ENCODE measurements at places on chromosomes 6 and 20.
A peak's percentile ranks its signal among the peaks of the same experiment; 100 is the strongest.

DNA sequence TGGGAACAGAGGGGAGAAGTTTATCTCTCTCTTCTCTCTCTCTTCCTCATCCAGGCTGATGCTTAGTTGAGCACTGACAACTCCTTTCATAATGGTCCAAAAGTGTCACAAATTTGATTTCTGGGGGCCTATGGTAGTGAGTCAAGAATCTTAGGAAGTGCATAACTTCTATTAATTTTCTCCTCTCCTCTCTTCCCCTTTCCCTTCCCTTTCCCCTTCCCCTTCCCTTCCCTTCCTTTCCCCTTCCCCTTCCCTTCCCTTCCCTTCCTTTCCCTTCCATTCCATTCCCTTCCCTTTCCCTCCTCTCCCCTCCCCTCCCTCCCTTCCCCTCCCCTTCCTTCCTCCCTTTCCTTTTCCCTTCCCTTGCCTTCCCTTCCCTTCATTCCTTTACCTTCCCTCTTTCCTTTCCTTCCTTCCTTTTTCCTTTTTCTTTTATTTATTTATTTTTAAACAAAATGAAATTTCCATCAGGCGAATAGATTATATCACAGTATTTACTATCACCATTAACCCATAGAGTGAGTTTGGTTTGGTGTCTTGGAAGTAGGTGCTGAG is 56.9 kb upstream of the JAG1 start:
- H3K4me1 ChIP-seq, result no peaks in the 10 kb centered on the region
- H3K4me3 ChIP-seq, result no peak overlapping the region
- no peak overlapping the region for H3K27ac ChIP-seq
- no peak for DNase-seq

GRCh38 chr6:146913842-146914488 is 290.3 kb upstream of the STXBP5 start:
- no peak overlapping the region for H3K27ac ChIP-seq
- no peaks in the 10 kb centered on the region for H3K4me1 ChIP-seq
- DNase-seq, result no peak
- no peaks in the 10 kb centered on the region for H3K36me3 ChIP-seq
- H3K4me3 ChIP-seq, result no peak overlapping the region
- H3K27me3 ChIP-seq, result no peaks in the 10 kb centered on the region

- no peak for DNase-seq
- H3K27ac ChIP-seq, result no peak overlapping the region
- peaks cover 12% of the 10 kb centered on the region for H3K27me3 ChIP-seq
- no peak overlapping the region for H3K4me3 ChIP-seq
- no peaks in the 10 kb centered on the region for H3K36me3 ChIP-seq
- H3K4me1 ChIP-seq, result no peaks in the 10 kb centered on the region
Observed at GRCh38 chr20:57751411-57751810, 41.6 kb upstream of the PMEPA1 start.

DNA sequence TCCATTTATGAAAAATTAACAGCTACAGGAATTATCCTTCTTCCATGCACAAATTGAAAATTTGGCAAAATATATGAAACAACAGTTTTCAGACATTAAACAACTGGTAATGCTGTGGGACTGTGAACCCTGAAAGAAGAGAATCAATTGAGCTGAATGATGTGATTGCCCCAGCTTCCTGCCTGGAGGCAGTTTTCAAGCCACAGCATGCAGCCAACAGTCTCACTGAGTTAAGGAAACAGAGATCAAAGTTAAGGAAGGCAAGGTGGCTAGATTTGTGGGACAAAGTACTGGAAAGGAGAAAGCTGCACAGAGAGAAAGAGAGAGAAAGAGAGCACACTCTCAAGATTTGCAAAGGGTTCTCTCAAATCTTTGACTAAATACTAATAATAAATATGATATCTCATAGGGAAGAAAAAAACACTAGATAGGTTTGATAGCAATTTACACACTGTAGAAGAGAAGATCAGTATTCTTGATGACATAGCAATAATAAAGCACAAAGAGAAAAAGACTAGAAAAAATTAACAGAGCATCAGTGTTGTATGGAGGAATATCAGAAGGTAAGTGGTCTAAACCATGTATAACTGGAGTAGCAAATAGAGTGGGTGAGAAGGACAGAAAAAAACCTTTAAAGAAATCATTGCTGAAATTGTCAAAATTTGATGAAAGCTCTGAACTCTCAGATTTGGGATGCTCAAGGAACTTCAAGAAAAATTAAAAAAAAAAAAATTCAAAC is 70.1 kb upstream of the CNKSR3 start:
- DNase-seq, result no peak
- H3K4me3 ChIP-seq, result no peak overlapping the region
- no peak overlapping the region for H3K27ac ChIP-seq
- H3K36me3 ChIP-seq, result no peaks in the 10 kb centered on the region
- no peaks in the 10 kb centered on the region for H3K27me3 ChIP-seq
- no peaks in the 10 kb centered on the region for H3K4me1 ChIP-seq

DNA sequence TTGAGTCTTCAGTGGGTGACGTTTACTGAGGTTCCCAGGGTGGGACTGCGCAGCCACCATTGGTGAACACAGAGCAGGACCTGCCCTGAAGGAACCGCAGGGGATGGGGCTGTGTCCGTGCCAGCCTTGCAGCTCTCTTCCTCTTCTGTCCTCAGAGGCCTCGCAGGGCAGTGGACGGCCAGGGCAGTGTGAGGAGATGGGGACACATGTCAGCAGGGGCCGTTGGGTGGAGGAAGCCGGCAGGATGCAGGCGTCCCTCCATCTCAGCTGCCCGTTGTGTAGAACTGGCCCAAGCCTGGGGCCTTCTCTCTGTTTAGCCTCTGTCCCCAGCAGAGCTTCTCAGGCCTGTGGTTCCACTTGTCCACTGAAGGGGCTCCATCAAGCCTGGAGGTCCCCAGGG is 53.6 kb upstream of the SMOC2 start:
- no peaks in the 10 kb centered on the region for H3K27me3 ChIP-seq
- H3K27ac ChIP-seq, result no peak overlapping the region

- no peak overlapping the region for H3K27ac ChIP-seq
- no peaks in the 10 kb centered on the region for H3K36me3 ChIP-seq
- peaks cover 14% of the 10 kb centered on the region for H3K27me3 ChIP-seq
- no peak overlapping the region for H3K4me3 ChIP-seq
- DNase-seq, result no peak
- no peaks in the 10 kb centered on the region for H3K4me1 ChIP-seq
Observed at GRCh38 chr20:50445354-50446151, 64.6 kb upstream of the PTPN1 start.

- H3K36me3 ChIP-seq, result no peaks in the 10 kb centered on the region
- no peaks in the 10 kb centered on the region for H3K4me1 ChIP-seq
- no peaks in the 10 kb centered on the region for H3K27me3 ChIP-seq
- H3K27ac ChIP-seq, result no peak overlapping the region
- no peak for DNase-seq
- no peak overlapping the region for H3K4me3 ChIP-seq
Observed at GRCh38 chr6:169045486-169045885, 208.2 kb downstream of the THBS2 start.

GRCh38 chr20:3616250-3616649 is 46.9 kb downstream of the GFRA4 start:
- no peaks in the 10 kb centered on the region for H3K36me3 ChIP-seq
- H3K4me1 ChIP-seq, result no peaks in the 10 kb centered on the region
- no peaks in the 10 kb centered on the region for H3K27me3 ChIP-seq
- no peak overlapping the region for H3K27ac ChIP-seq
- no peak for DNase-seq
- H3K4me3 ChIP-seq, result no peak overlapping the region

GRCh38 chr6:140082867-140083297 is 708.4 kb upstream of the CITED2 start:
- H3K36me3 ChIP-seq, result no peaks in the 10 kb centered on the region
- DNase-seq, result no peak
- no peak overlapping the region for H3K27ac ChIP-seq
- H3K4me1 ChIP-seq, result no peaks in the 10 kb centered on the region

DNA sequence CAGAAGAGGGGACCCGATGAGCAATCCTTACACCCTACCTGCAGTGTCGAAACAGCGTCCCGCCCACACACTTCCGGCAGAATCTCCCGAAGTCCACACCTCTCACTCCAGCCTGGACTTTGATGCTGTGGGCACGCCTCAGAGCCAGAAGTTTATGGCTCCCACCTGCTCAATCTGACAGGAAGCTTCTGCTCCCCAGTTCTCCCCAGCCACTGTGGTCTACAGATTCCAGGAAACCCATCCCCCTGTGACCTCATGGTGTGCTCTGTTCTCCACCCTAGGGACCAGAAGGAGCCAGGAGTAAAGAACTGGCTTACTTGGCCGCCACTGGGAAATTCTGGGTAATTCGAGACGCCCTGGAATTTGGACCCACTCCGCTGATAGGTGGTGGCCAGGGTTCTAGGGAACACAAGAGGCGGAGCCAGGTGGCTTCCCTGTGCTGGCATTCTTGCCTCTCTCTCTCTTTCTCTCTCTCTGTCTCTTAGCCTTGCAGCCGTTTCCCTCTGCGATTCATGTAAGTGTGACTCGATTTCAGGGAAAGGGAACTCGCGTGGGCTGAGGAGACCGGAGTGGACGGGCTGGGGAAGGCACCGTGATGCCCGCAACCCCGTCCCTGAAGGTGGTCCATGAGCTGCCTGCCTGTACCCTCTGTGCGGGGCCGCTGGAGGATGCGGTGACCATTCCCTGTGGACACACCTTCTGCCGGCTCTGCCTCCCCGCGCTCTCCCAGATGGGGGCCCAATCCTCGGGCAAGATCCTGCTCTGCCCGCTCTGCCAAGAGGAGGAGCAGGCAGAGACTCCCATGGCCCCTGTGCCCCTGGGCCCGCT is at the start of gene TRIM15:
TSS of gene TRIM15 (plus strand) at position 457 of the 828 bp plus-strand sequence. CDS start at position 596, 139 bp downstream.
- DNase-seq, result peak; percentile 66
- H3K36me3 ChIP-seq, result no peaks in the 10 kb centered on the region
- H3K4me1 ChIP-seq, result peaks cover 13% of the 10 kb centered on the region
- H3K27me3 ChIP-seq, result peaks cover 21% of the 10 kb centered on the region
- no peak within 1 kb of the TSS for H3K4me3 ChIP-seq

DNA sequence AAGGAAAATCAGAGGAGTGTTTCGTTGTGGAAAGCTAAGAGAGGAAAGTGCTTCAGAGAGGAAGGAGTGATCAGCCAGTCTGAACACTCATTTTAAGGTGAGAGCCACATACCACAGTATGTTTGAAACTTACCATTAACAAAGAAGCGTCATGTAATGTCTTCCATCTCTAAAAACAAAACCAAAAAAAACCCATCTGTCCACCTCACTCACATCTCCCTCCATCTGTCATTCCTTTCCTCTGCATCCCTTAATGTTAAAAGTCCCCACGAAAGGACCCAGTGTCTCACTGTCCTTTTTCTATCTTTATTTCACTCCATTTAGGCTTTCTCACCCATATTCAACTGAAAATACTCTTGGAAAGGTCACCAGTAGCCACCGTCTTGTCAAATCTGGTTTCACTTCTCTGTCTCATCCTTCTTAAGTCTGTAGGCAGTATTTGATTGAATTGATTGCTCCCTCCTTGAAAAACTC is 59.4 kb upstream of the GNRH2 start:
- no peak for DNase-seq
- no peaks in the 10 kb centered on the region for H3K27me3 ChIP-seq
- H3K4me1 ChIP-seq, result no peaks in the 10 kb centered on the region
- H3K27ac ChIP-seq, result no peak overlapping the region
- H3K4me3 ChIP-seq, result no peak overlapping the region
- H3K36me3 ChIP-seq, result peaks cover 53% of the 10 kb centered on the region

- DNase-seq, result no peak
- peaks cover 58% of the 10 kb centered on the region for H3K4me1 ChIP-seq
- 0 out of 2 replicates have a peak overlapping the region, but pooled peaks have one; percentile 5 for H3K27ac ChIP-seq
- H3K36me3 ChIP-seq, result no peaks in the 10 kb centered on the region
- no peaks in the 10 kb centered on the region for H3K27me3 ChIP-seq
Observed at GRCh38 chr6:14272737-14273085, 155.1 kb downstream of the CD83 start.

DNA sequence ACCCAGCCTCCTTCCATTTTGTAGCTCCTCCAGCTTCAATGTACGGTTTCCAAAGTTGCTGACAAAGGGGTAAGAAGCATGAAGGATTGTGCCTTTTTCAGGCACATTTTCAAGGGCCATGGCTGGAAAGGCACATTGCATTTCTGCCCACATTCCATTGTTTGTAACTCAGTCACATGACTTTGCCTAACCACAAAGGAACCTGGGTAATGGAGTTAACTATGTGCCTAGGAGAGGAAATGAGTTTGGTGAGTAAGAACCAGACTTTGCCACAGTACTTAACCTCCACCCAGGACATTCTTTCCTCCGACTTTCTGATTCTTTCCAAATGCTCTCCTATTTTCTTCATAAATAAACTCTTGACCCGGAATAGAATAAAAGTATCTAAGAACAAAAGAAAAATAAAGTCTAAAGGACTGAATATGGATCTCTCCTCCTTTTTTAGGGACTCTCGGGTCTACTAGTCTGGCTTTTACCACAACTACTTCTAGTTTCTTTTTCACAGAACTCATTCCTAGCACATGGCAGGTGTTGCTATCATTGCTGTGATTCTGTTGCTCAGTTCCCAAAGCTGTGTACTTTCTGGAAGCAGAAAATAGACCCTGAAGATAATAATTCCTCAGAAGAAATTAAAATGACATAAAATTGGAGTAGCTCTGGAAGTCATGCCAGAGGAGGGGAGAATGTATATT is 81.5 kb upstream of the ISM1 start:
- H3K27ac ChIP-seq, result no peak overlapping the region
- H3K36me3 ChIP-seq, result no peaks in the 10 kb centered on the region
- no peak overlapping the region for H3K4me3 ChIP-seq
- H3K27me3 ChIP-seq, result no peaks in the 10 kb centered on the region
- peaks cover 18% of the 10 kb centered on the region for H3K4me1 ChIP-seq

- no peak for DNase-seq
- no peaks in the 10 kb centered on the region for H3K4me1 ChIP-seq
- no peak overlapping the region for H3K27ac ChIP-seq
- H3K27me3 ChIP-seq, result no peaks in the 10 kb centered on the region
- no peak overlapping the region for H3K4me3 ChIP-seq
- no peaks in the 10 kb centered on the region for H3K36me3 ChIP-seq
Observed at GRCh38 chr6:138197570-138197969, 20.7 kb downstream of the PBOV1 start.

GRCh38 chr20:62463651-62464424 is 12.0 kb downstream of the GATA5 start:
- DNase-seq, result no peak
- H3K27me3 ChIP-seq, result no peaks in the 10 kb centered on the region
- no peak overlapping the region for H3K4me3 ChIP-seq

DNA sequence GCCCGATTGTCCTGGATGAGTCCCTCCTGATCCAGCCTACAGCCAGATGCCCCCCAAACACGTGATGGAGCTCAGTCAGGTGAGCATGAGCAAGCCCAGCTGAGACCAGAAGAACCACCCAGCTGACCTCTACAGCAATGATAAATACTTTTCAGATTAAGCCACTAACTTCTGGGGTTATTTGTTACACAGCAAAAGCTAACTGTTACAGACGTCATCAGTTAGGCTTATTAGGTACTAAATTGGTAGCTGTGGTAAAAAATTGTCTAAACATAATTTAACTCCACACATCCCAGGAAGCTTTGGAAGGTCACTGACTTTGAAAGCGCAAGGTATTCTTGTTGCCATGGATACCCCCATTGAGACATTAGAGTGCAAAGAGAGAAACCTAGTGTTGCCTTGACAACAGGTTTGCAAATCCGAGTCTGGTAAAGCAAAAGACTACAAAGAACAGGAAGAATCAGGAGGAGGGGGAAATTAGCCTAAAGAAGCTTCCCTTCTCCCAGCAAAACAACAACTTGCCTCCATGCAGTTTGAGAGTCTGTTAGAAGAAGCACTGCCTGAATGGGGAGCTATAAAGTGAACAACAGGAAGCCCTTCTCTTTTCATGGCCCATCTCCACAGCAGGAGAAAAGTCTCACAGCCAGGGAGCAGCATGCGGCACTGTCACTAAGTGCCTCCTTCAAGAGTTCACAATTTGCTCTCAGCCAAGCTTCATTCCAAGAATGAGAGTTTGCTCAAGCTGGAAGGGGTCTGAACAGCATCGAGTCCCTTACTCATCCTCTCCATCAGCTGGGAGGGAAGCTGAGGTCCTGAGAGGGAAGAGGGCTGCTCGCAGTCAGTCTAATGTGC is 41.7 kb upstream of the ZNF831 start:
- H3K27ac ChIP-seq, result no peak overlapping the region
- peaks cover 39% of the 10 kb centered on the region for H3K27me3 ChIP-seq
- H3K4me3 ChIP-seq, result no peak overlapping the region
- no peaks in the 10 kb centered on the region for H3K36me3 ChIP-seq
- no peaks in the 10 kb centered on the region for H3K4me1 ChIP-seq
